ENCODE measurements at places on chromosomes 2 and 18.

- DNase-seq = no peak
Measured at GRCh38 chr2:21770787-21771186, 647.0 kb downstream of the TDRD15 start.

GRCh38 chr18:31419457-31419932 lies 28.0 kb upstream of the DSG3 start:
- DNase-seq = no peak

GRCh38 chr18:38450876-38451275 lies 885.3 kb upstream of the CELF4 start:
- no peak for DNase-seq

- no peak for DNase-seq
Measured at GRCh38 chr18:48075707-48076093, 145.2 kb upstream of the SMAD2 start.

DNA sequence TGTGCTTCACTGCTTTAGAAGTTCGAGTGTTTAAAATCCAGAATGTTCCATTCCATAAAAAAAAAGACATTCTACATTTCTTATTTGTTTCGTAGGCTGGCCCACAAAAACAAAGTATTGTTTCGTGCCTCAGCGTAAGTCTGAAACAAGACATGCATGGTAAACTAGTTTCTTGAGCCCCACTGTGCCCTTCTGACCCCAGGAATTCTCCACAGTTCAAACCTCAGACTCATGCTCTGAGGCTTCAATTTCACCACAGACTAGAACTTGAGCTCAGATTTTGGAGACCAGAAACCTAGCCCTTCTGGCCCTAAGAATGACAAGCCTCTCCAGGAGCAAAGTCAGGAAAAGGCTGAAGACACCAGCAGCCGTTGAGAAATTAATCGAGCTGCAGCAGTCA lies 151.5 kb downstream of the SLC8A1 start:
- DNase-seq = no peak

DNA sequence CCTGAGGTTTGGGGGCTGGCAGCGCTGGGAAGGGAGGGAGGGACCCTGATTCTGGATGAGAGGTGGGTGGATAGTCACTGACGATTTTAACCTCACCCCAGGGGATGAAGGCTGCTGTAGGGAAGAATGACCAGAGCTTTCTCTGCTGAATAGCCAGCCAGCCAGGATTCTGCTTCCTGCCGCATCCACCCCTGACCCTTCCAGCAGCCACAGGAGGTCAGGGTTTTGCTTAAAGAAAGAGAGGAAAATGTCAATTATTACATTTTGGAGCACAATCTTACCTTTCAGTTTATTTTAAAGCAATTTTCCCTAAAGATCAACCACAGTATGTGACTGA lies 217.7 kb downstream of the GBX2 start:
- no peak for DNase-seq

DNA sequence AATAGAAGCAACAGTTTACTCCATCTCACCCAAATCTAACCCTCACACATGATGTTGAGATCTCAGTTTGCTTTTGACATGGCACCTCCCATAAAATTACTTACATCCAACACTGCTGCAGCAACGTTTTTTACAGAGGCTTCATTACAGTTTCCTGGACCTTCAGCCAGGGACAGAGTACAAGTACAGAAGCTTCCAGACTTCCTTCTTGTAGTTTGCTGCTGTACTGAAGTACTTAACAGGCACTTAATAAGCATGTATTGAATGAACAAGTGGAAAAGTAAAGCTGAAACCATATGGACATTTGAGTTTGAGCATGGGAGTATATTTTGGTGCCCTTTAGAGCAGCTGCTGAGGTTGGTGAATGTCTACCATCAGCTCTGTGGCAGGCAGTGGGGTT lies 514.2 kb downstream of the PTPRM start:
- no peak for DNase-seq

GRCh38 chr2:159561786-159562185 lies 54.6 kb downstream of the BAZ2B start:
- DNase-seq = no peak

- no peak for DNase-seq
Measured at GRCh38 chr18:63107931-63108330, 211.6 kb downstream of the BCL2 start.

- DNase-seq = no peak
Measured at GRCh38 chr18:55380589-55380988, 207.4 kb downstream of the TCF4 start.

DNA sequence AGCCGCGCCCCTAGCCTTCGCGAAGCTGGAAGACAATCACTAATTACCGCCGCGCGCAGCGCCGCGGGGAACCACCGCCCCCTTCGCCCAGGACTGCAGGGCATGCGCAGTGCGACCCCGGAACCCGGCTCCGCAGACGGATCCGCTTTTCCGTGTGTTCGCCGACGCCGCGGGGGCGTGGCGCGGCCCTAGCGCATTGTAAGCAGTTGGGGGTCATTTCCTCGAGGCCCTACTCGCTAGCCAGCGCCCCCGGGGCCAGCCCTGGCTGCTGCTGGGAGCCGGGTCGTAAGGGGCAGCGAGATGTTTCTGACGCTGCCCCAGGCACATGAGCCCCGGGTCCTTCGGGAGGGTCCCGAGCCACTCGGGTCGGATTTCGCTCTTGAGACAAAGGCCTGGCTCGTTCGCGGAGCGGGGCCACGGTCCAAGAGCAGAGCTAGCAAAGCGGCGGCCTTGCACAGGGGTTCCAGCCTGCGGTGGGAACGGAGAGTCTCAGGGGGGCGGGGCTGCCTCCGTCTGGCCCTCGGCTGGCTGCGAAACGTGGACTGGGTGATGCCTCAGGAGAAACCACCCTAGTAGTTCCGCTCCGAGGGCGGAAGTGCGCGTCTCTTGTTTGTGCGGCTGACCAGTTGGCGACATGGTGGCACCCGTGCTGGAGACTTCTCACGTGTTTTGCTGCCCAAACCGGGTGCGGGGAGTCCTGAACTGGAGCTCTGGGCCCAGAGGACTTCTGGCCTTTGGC lies at the start of the genes ELP2 and SLC39A6:
ELP2 (plus strand) TSS at position 600 of the 739 bp plus-strand sequence; CDS start at position 635, 35 bp downstream.
SLC39A6 (minus strand) TSS at position 41 of the 739 bp plus-strand sequence. CDS start 2,333 bp downstream, outside the sequence.
- DNase-seq = peak; percentile 99

GRCh38 chr18:24014986-24015638 lies 558 bp downstream of the TTC39C start:
- DNase-seq = peak; percentile 62

All from muscle of leg (tissue), 16 donors.